Stimulated activated effector memory CD8-positive, alpha-beta T cell treated with anti-CD3 and anti-CD28 coated beads, Interleukin-12 subunit alpha, Interleukin-12 subunit beta, amount 100 ng/mL, for 72 hours (primary cell): ENCODE measurements at places on chromosomes 3 and 15.

DNA sequence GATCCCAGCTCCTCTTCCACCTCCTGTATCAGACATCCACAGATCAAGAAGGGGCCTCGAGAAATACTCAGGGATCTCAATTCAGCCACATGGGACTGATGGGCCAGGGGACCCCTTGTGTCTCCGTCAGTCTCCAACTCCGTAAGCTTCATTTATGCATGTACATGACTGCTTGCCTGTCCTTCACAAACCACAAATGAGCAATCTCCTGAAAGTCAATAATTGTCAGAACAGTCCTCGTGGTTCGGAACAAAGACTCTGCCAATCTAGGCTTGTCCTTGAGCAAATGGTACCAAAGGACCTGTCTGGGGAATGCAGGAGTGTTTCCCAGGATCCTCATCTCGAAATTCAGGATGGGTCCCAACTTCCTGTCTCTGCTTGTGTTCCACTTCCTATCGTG, 20.8 kb downstream of the SLC12A8 start:
- DNase-seq: no peak

- no peak for DNase-seq
Measured at GRCh38 chr3:193872265-193872753, 263.6 kb upstream of the HES1 start.

DNA sequence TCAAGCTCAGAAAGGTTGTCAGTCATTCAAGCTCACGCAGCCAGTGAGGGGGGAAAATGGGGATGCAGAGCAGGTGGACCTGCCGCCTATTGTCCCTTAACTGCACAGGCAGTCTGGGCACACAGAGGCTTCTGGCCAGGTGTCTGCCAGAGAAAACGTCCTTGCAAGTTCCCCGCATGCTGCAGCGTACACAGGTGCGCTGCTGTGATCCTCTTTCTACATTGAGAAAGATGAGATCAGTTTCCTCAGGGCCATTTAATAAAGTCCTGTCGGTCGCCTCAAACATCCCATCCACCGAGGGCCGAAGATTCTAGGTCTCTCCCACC, 445 bp upstream of the TSEN2 start:
- no peak for DNase-seq

GRCh38 chr3:50572158-50572557, 2.8 kb downstream of the HEMK1 start:
- DNase-seq: peak; percentile 81

DNA sequence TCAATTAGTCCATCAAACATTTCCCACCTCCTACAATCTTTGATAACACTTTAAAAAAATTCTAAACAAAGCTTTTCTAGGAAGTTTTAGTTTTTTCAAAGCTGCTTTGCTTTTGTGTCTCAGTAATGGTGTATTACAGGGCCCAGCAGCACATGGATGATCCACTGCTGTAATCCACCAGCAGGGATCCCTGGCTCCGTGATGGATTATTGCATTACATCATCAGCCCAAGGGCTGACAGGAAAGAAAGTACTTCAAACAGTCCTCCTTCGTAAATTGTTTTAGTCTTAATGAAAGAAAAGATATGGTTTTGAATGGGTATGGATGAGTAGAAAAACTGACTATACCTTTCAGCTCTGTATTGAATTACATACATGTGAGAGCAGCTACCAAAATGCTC, 688.9 kb upstream of the NAALADL2 start:
- no peak for DNase-seq

DNA sequence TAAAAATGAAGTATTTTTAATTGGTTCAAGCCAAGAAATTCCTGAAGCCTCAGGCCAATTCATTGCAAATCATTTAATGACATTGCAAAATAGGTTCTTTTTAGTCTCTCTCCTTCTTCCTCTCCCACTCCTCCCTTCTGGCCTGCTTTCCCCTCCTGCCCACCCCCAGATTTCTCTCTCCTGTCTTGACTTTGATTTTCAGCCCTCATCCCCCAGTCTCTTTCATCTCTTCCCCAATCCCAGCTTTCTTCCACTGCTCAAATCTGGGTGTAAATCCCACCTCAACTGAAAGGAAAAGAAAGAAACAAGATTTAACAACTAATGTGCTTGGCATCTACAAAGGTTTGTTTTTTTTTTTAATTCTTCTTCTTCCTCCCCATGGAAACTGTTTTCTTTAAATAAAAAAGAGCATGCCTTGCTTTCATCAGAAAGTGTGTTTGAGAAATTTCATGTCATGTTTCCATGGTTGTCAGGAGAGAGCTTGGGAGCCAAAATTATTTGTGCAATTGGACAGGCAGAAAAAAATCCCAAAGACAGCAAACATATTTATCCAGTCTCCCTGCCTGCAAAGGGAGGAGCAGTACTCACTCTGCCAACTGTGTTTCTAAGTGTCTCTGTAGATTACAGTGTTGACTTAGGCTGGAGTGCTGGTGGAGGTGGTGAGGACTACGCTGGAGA, 50.4 kb downstream of the BOC start:
- DNase-seq: no peak

DNA sequence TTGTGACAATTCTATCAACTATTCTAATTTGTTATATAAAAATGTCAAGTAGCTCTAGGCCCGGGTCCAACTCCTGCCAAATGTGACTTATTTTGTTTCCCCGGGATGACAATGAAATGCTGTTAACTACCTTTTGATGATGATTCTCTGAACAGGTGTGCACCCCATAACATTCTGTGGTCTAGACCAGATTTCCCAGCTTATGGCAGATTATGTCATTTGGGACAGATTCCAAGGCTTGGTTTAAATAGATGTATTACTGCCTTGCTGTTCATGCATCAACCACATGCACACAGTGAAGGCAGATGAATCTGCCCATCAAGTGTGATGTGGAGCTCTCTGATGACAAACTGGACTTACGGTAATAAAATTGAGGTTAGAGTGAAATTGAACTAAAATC, 150.5 kb downstream of the MECOM start:
- DNase-seq: no peak

- DNase-seq: no peak
Measured at GRCh38 chr3:127758013-127758412, 64.3 kb downstream of the MGLL start.

DNA sequence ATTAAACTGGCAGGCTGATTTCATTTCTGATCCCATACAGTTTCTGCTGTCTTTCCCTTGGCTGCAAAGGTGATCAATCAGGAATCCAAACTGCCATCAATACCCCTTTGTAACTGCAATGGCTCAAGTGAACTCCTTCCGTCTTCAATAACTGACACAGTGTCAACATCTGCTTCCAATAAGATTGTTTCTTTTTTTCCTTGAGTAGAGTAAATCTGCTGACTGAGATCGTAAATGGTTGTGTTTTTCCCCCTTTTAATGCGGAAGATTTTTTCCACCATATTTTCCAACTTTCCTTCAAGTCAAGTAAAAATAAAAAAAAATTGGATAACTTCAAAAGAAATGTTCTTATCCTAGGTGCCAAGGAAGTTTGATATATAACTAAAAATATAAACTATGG, 48.7 kb downstream of the VGLL3 start:
- no peak for DNase-seq

DNA sequence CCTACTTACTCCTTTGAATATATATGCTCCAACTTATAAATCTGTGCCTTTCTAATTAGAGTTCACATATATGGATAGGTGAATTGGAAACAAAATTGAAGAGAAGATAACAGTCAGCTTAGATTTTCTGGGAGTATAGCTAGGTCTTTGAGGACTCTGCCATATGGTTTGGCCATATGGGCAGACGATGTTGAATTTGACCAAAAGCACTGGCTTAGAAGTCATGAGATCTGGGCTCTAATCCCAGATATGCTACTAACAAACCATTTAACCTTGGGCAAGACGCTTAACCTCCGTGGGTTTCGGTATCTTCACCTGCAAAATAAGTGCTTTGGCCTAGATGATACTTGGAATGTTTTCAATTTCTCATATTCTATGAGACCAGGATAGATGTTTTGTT, 154.1 kb downstream of the LSAMP start:
- DNase-seq: no peak

- DNase-seq: no peak
Measured at GRCh38 chr3:138307899-138308298, 21.8 kb downstream of the NME9 start.

- DNase-seq: no peak
Measured at GRCh38 chr15:90062462-90062932, 39.8 kb downstream of the IDH2 start.

GRCh38 chr3:43870120-43870519, 179.4 kb downstream of the ABHD5 start:
- peak; percentile 25 for DNase-seq

- DNase-seq: no peak
Measured at GRCh38 chr3:56406826-56407515, 61.3 kb downstream of the ERC2 start.

GRCh38 chr3:43759297-43759782, 68.6 kb downstream of the ABHD5 start:
- no peak for DNase-seq

DNA sequence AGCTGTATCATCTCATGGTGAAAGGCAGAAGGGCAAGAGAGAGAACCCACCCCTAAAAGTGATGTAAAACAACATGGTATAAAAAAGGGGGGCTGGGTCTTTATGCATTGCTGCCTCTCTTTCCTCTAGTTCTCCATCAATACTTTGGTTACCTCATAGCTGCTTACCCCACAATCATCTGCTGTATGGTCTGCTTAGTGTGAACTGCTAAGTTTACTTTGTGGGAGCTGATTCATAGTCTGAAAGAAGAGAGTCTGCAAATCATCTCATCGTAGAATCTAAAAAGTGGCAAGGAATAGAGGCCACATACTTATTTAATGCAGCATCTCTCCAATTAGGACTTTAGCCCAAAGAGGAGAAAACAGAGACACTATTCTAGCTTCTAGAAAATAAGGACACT, 546.8 kb downstream of the GBE1 start:
- no peak for DNase-seq

GRCh38 chr3:33911525-33912322, 113.3 kb downstream of the PDCD6IP start:
- no peak for DNase-seq

DNA sequence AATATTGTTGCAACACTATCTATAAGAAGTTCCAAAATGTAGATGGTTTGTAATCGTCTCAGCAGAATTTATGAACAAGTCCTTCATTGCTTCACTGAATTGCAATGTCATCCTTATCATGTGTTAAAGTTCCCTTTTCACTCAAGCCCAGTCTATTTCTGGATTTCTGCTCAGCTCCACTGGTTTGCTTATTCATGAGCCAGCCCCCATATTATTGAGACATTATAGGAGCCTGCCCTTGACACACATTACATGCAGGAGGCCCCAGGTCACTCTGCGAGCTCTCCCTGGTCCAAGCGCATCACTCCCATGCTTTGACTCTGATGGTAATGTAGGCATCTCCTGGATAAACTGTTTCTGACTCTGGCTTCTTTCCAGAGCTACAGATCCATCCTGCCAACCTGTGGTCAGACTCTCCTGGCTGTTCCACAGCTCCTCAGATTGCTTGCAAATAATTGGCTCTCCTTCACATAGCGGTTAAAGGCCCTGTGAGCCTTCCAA, 56.9 kb downstream of the ABTB1 start:
- DNase-seq: no peak

DNA sequence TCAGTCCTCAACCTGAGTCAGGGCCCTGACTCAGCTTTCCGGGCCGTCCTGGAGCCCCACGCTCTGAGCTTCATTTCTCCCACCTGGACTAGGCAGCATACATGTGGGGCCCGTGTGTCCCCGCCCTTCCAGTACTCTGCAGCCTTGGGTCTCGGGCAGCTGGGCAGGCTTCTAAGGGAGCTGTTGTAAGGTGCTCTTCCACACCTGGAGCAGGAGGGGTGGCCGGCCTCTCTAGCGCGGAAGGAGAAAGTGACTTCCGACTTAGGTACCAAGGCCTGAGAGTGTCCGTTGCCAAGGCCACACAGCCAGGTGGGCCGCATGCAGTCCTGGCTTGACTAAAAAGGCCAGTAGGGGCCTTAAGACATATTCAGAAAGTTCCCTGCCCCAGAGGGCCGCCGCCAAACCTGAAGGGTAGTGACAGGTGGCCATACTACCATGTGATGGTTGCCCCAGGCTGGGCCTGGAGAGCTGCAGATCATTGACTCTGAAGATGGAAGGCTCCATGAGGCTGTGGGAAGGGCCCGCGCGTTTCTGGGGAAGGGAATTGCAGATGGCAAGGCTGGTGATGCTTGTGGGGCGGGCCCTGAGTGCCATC, 9.4 kb upstream of the SEMA3B start:
- no peak for DNase-seq

GRCh38 chr3:133992381-133992780, 37.3 kb downstream of the SLCO2A1 start:
- DNase-seq: no peak

GRCh38 chr3:79354179-79354688, 413.6 kb downstream of the ROBO1 start:
- DNase-seq: no peak

DNA sequence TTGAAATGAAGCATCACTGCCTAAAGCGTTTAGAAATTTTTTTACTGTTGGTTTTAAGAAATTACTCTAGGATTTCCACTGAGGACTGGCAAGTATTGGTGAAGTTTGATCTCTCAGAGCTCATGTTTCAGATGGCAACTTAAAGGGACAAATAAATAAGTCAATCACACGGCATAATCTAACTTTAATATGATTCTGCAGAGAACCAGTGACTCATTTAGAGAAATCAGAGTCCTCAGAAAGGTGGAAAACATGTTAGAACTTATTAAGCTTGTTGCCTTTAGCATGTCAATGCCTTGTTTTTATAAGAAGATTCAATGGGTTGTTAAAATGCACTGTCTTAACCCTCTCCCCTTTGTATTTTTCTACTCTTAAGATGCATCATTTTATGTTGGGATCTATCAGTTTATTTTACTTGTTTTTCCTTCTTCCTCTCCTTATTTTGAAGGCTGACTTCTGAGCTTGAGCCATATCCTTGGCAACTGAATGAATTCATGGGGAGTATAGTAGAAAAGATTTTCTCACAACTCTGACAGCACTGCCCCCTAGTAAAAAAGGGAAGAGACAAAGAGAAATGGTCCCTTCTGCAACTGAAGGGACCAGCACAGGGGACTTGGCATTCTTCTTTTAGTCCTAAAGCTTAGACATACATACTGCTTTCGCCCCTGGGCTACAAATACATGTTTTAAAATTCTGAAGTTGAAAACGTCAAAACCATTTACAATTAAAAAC, 431.2 kb downstream of the LPP start:
- no peak for DNase-seq
